GM18507 (cell line): ENCODE measurements at places on chromosomes 1 and 21.

DNA sequence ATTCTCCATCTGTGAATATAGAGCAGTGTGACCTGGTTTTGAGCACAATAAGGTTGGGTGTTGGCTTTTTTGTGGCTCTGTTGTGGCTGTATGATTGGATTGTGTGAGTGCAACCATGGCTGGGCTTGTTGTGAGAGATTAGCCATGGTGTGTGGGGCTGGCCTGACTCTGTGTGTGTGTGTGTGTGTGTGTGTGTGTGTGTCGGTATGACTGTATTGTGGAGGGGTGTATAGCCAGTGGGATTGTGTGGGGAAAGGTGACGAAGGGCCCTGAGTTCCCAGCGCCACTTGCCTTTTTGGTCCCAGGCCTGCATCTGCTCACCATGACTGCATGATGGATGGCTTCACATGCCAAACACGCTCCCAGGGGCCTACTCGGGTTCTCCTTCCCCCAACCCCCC is 5.9 kb upstream of the SLC6A9 start:
- DNase-seq, result no peak

- no peak for DNase-seq
These were observed 64.0 kb downstream of the SAMSN1 start for GRCh38 chr21:14482165-14482564.

- no peak for DNase-seq
These were observed 230.8 kb upstream of the CHRM3 start for GRCh38 chr1:239155466-239156091.

DNA sequence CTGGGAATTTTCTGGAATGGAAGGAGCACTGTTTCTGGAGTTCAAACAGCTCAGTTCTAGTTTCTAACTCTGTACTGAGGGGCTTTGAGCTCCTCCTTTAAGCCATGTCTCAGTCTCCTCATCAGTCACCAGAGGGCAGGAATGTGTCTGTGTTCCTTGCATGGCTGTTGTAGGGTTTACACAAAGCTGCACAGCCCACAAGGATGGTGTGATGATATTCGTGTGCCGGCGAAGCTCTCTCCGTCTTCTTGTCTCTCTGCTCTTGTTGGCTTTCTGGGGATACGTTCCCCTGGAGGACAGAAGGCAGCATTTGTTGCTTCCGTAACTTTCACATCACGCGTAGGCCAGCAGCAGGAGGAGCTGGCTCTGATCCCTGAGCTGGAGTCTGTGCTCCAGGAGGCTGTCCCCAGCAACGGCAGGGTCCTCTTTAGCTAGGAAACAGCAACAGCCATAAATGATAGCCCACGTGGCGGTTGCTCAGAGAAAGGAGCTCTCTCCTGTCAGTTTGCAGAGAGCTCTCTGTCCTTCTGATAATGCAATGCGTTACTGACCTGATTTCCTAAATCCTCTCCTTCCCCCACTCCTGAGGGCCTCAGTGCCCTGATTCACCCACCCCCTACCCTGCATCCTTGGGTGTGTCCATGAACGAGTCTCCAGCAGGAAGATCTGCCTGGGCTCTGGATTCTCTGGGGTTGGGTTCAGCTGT is 189.2 kb upstream of the VAMP3 start:
- DNase-seq, result no peak

- DNase-seq, result no peak
These were observed 5.8 kb upstream of the LAD1 start for GRCh38 chr1:201404722-201405483.

- no peak for DNase-seq
These were observed 37.5 kb downstream of the NEXN start for GRCh38 chr1:77925956-77926355.

DNA sequence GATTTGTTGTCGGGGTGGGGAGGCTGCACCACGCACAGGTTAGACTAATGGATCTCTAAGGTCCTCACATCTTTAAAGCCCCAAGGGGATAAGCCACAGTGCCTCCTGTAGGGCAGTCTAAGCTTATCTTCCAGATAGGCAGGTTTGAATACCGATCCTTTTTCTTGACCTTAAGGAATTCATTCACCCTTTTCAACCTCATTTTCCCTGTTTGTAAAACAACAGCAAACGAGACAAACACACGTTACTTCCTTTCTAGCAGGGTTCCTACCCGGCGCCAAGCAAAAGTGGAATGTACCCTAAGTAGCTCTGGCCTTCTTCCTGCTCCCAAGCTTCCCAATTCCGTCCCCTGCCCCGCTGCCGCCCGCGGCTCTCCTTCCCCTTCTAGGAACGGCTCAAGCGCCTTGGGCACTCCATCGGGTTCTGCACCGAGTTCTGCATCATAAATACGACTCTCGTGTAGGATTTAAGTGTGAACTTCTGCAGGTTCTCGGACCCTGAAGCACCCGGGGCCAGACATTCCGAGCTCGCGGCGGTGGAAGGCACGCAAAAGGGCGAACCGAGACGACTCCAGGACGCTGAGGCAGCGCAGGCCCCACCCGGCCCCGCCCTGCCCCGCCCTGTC is 548 bp upstream of the CDC20 start:
- no peak for DNase-seq

GRCh38 chr1:63063367-63063766 is 259.0 kb upstream of the FOXD3 start:
- no peak for DNase-seq

DNA sequence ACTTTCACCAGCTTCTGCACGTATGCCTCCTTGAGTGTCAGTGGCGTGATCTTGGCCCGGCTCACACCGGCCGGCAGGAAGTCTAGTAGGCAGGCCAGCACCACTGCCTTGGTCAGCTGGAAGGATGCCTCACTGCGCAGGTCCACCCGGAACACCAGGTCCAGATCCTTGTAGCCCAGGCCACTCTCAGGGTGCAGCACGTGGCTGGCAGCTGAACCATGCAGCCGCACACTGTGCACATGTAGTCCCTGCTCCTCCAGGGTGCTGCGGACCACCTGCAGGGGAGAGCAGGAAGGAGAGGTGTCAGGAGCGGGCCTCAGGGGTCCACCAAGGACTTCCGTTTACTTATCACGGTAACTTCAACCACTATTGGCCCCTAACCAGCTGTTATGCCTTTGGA is 6.0 kb downstream of the TENT5B start:
- no peak for DNase-seq

- DNase-seq, result no peak
These were observed 23.8 kb downstream of the RPS27 start for GRCh38 chr1:154014154-154014907.

DNA sequence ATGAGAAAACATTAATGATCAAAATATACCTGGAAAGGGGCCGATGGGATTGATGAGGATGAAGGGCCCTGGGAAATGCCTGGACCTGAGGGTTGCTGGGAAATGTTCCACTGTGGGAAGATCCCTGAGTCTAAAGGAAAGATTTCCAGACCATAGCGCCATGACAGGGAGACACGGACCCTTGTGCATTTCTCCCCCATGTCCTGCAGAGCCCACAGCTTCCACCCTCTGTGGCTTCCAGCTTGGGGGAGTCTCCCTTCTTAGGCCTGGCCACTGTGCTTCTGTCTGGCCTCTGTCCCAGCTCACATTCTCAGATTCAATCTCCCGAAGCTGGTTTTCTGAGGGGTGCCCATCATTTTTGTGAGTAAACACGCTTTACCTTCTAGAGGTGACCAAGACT is 1.0 kb upstream of the PRAMEF12 start:
- DNase-seq, result no peak

- DNase-seq, result no peak
These were observed 38.2 kb downstream of the MATN1 start for GRCh38 chr1:30684881-30685795.
